ENCODE measurements at places on chromosomes 1 and 21.
A peak's percentile ranks its signal among the peaks of the same experiment; 100 is the strongest.

GRCh38 chr21:44653123-44653522, 1.3 kb downstream of the KRTAP12-4 start:
- no peak for DNase-seq

- peak; percentile 71 for DNase-seq
These were observed 57.9 kb upstream of the FMOD start for GRCh38 chr1:203408486-203409481.

DNA sequence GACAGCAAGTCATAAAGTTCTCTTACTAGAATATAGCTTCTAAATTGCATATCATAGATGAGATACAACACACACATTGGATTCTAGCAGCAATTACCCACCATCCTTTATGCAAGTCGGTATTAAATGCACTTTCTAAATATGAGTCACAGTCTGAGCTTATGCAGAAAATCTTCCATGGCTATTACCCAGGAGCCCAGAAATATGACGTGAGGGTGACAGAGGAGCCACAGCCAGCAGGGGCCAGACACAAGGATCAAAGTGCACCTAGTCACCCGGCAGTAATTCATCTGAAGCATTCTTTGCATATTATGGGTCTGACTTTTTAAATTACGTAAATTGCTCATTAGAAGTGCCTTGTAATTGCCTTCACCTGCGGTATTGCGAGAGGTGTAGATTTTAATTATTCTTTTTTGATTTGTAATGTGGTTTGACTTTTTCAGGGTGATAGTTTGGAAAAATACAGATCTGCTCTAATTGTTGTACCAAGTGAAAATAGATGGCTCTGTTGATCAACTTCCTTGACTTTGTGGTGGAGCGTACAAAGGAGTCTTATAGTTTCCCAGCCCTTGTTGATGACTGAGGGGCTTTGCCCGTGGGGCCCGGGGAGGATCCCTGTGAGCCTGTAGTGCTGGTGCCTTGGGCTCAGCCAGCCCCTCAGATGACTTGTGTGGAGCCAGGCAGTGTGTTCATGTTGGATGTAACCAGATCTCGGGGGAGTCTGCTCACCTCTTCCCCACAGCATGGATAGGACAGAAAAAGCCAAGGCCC, 470.0 kb upstream of the VAMP3 start:
- DNase-seq: peak; percentile 61

- no peak for DNase-seq
These were observed 760 bp upstream of the NPHP4 start for GRCh38 chr1:5992814-5993555.

- no peak for DNase-seq
These were observed 72.5 kb upstream of the RAB3GAP2 start for GRCh38 chr1:220344745-220345144.

DNA sequence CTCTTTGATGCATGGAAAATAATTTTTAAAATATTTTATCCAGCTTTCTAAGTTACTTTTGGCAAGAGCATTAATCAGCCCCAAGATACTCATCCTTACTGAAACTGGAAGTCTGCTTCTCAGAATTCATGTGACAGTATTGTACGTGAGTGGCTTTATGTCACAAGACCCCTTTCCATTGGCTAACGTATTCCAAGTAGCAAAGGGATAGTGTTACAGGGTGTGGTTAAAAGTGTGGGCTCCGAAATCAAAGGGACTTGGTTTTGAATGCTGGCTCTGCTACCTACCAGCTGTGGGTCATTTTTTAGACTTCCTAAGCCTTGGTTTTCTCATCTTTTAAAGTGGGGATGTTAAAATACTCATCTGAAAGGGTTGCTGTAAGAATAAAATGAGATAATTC, 91.7 kb downstream of the RHOU start:
- no peak for DNase-seq

- peak; percentile 75 for DNase-seq
These were observed at the start of gene GSTM1 for GRCh38 chr1:109687641-109688499. Gene GSTM1 (plus strand): TSS chr1:109687817. CDS start chr1:109687874, 57 bp downstream.

GRCh38 chr21:21858502-21859334, 860.5 kb downstream of the NCAM2 start:
- DNase-seq: no peak

GRCh38 chr1:221431068-221431651, 310.7 kb downstream of the DUSP10 start:
- no peak for DNase-seq

DNA sequence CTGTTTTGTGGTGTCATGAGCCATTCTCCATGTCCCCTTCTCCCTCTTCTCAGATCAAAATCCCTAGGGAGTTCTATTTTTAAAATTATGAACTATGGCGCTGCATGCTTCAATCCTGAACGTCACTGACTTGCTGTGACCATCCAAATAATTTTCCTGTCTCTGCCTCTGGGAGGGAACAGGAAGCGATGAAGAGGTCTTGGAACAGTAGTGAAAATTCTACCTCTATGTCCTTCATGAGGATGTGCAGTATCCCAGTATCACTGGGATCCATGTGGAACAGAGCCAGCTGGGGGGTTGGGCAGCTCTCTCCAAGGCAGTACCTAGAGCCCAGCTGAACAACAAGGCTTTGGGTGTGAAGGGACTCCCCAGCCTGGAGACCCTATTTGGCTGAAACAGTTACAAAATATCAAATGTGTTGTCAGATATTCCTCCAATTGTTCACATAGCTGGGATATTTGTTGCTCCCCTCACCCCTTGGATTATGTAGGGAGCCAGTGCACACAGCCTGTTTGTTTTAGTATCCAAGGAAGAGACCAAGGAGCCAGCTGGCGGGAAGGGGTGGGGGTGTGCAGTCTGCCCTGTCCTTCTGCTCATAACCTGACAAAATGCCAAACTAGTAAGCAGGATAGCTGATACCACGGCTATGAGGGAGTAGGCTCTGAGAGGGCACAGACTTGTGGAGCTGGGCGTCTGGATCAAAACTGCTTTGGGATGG, 7.6 kb downstream of the DCLRE1B start:
- DNase-seq: no peak

DNA sequence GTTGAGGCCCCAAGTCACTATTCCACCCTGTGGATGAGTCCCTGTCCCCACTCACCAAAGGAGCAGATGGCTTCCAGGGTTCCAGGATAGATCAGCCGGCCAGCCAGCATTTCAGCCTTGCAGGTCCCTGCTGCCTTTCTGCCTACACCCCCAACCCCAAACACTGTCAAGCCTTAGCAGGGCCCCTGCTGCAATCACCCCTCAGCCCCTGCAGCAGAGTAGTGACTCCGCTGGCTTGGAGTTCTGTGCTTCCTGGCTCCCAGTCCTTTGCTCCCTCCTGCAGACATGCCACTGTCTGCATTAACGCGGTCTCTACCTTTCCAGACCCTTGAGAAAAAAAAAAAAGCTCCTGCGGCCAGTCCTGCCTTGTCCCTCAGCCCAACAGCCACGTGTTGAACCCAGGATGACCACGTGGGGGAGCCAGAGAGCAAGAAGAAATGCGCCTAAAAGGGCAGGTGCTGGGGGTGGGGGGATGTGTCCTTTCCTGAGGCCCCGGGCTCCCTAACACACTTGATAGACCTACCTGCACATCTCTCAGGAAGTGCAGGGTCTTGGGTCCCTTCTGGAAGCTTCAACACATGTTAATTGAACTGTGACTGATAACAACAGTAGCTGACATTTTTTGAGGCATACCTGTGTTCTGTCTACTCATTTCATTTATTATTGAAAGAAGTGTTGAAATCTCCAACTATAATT, 37.4 kb downstream of the RASSF5 start:
- peak; percentile 63 for DNase-seq

GRCh38 chr1:53326088-53326597, 1.7 kb downstream of the LRP8 start:
- DNase-seq: peak; percentile 96

- no peak for DNase-seq
These were observed 11.2 kb upstream of the XPR1 start for GRCh38 chr1:180620581-180620980.

GRCh38 chr1:63320022-63320721, 2.2 kb upstream of the FOXD3 start:
- no peak for DNase-seq

DNA sequence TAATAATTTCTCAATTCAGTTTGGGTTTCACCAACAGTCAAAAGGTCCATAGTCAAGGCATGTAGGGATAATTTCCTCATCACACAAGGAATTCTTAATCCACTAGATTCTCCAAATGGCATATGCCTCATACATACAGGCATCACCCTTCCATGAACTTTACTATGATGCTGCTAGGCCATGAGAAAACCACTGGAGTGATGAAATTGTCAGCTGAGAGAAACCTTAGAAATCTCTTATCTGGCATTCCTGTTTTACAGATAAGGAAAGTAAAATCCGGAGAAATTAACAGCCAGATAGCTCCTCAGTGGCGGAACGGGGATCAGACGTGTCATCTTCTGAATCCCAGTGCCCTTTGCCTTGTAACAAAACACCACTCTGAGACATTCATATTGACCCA, 274.4 kb downstream of the NTNG1 start:
- no peak for DNase-seq

- no peak for DNase-seq
These were observed 146.7 kb upstream of the NFIA start for GRCh38 chr1:60935599-60936110.

DNA sequence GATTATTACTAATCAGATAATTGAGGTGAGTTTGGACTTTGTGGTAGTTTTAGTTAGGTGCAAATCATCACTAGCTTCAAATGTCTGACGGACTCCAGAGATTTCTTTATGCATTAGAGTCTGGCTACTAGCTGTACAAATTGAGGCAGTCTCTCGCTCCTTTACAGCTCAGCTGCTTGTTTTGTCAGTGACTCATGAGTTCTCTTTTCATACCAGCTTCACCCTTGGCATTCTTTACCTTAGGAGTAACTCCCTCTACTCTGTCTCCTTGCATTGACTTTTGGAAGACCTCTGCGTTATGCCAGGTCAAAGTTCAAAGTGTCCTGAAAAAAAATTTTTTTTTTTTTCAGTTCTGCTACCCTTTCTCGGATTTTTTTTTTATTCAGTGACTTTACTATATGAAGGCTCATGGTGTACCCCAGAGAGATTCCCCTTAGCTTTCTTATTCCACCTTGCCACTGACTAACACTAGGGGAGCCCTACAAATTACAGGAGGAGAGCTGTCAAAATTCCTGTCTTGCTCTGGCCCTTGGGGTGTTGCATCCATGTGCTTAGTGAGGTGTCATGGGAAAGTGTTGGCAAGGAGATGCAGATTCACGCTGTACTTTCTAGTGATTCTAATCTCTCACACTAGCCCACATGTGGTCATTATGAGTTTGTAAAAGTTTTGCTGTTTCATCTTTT, 576.6 kb downstream of the ADGRL2 start:
- DNase-seq: no peak

- no peak for DNase-seq
These were observed 16.0 kb upstream of the SCCPDH start for GRCh38 chr1:246708166-246708565.

DNA sequence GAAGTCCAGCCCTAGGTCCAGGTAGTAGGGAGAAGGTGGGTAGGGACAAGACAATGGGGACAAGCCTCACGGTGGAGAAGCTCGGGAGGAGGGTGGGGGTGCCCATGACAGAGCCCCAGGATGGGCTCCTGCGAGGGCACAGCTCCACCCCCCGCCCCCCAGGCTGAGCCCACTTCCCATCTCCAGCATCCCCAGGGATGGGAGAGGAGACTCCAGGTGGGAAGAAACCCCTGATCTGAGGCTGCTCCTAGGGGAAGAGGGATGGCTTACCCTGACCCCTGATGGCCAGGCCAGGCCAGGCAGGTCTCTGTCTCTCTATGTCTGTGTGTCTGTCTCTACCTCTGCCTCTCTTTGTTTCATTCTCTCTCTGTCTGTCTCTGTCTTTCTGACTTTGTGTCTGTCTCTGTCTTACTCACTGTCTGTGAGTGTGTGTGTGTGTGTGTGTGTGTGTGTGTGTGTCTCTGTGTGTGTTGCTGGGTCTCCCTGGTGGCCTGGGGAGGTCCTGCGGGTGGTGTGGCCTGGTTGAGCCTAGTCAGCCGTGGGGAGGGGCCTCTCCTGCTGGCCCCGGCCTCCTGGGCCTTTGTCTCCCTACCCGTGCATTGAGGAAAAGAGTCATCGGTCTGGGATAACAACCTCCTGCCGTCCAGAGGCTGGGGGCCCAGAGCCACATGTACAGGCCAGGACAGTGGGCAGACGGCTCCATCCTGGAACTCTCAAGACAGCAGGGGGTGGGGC, 45.7 kb downstream of the WNT9A start:
- DNase-seq: peak; percentile 63

DNA sequence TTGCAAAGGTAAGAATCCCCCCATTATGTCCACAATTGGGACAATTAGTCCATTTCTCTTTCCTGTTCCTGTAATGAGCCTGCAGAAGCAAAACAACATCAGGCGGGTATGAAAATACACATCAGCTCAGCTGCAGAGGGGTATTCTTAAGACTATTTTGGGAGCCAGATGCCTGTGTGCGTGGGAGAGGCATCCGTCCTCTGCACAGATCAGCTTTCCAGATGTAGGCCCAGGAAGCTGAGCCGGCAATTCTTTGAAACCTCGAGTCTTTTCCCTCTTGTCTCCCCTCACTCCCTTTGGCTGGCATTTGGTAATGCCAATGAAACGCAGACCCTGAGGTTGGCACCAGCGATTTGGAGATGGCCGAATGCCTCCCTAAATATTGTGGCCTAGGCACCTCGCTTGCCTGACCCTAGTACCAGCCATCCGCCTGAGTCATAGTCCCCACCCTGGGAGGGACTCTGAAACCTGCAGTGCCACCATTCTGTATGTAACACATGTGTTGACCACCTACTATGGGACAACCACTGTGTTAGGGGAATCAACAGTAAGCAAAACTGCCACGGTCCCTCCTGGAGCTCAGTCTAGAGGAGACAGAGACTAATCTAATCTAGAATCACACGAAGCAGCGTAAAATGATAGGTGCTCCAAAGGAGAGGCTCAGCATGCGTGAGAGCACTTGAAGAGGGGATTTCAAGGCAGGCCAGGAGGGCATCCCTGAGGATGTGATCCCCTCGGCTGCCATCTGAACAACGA, 603.0 kb downstream of the MATN1 start:
- DNase-seq: no peak

DNA sequence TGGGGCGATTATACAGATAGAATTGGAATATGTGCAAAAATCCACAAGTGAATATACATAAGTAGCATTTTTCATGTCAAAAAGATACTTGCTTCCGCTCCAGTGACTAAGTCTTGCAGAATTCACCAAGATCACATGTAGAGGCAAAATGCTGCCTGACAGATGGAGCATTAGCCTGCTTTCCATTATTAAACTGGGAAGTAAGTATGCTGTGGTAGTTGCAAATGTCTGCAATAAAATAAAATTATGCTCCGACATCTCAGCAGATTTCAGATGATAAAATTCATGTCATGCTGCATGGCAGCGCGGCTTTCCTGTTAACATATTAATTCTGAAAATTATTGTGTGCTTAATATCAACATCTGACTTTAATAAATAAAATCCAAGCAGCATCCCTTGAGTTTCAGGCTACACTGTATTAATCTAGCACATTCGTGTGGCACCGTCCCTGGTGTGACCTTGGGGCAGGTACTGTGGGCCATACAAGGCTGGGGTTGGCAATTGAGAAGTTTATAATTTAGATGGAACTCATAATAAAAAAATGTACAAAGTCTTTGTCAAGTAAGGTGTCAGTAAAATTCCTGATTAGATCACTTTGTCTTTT, 366.4 kb upstream of the ZP4 start:
- DNase-seq: no peak

- DNase-seq: no peak
These were observed 9.3 kb upstream of the PHGDH start for GRCh38 chr1:119702384-119702783.

- DNase-seq: peak; percentile 23
These were observed 18.0 kb upstream of the LRRC8D start for GRCh38 chr1:89802841-89803240.
